Femur (tissue), 1 donor: ENCODE measurements at places on chromosomes 1 and 21.

DNA sequence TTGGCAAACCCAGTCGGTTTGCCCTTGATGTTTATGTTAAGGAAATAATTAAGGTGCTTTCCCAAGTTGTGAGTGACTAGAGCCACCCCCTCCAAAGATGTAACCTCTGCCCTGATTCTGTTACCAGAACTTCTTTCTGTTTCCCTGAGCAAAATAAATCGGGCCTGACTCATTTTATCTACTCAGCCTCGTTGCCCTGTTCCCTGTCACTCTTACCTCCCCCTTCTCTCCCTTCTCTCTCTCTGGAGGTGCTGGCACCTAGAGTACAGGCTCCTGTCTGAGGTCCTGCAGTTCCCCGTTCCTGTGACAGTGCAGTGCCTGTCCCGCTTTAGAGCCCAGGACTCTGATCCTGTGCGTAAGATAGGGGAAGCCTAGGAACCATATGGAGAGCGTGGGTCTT is 35.4 kb downstream of the CXADR start:
- DNase-seq: no peak

GRCh38 chr1:237878406-237878805 is 12.3 kb downstream of the ZP4 start:
- DNase-seq: no peak

DNA sequence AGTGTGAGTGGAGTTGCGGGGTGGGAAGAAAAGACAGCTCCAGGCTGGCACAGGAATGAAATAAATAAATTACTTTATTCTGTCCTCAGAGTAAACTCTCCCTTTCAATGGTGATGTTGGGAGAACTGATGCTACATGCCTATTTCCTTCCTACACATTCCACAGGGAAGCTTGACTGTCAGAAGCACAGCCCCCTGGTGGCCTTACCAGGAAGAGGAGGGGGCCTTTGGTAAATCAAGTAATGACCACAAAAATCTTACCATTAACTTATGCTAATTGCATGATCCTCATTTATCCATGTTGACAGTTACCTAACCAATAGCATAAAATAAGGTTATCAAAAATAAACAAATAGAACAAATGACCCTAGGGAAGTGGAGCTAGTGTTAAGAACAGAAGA is 605.0 kb upstream of the PKN2 start:
- DNase-seq: no peak

DNA sequence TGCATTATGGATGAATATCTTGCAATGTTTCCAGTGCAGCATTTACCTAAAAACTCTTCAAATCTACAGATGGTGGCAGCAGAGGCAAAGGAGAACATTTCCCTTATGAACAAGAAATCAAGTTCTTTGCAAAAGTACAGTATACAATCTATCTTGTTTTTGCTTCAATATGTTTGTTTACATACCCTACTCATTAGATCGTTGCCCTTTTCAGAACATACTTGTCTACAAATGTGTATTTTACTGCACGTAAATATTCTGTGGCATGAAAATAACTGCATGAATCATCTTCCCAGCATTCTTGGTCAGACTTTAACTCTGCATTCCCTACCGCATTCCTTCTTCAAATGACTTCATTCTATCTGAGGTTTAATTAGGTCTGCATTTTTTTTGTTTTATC is 212.7 kb downstream of the ZP4 start:
- no peak for DNase-seq

GRCh38 chr1:159406821-159407220 is 25.2 kb upstream of the OR10J4 start:
- no peak for DNase-seq

DNA sequence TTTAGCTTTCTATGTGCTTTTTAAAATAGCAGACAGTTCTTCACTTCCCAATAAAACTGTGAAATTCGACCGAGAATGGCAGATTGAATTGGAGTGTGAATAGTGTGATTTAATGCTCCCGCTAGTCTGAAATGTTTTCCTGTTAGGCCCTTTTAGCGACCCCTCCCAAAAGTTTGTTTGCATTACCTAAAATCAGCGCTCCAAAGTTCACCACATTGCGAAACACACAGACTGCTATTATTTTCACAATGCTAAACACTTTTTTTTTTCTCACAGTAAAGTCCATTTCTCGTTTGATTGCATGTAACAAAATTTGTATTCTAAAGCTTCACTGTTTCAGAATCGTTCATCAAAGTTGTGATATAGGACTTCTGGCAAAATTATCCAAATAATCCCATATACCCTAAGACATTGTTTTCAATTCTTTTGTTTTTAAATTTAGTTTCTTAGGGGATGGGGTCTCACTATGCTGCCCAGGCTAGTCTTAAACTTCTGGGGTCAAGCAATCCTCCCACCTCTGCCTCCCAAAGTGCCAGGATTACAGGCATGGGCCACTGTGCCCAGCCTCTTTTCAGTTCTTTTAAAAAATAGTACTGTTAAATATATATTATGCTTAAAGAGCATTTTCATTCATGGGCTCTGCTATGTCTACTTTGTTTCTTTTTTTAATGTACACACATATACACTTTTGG is 76.5 kb upstream of the USH2A start:
- DNase-seq: no peak

- peak; percentile 6 for DNase-seq
Measured at GRCh38 chr1:228018961-228019721, 12.3 kb downstream of the WNT3A start.

- DNase-seq: no peak
Measured at GRCh38 chr1:241396747-241397681, 40.0 kb upstream of the RGS7 start.

- no peak for DNase-seq
Measured at GRCh38 chr1:100567062-100567461, 29.1 kb downstream of the GPR88 start.

DNA sequence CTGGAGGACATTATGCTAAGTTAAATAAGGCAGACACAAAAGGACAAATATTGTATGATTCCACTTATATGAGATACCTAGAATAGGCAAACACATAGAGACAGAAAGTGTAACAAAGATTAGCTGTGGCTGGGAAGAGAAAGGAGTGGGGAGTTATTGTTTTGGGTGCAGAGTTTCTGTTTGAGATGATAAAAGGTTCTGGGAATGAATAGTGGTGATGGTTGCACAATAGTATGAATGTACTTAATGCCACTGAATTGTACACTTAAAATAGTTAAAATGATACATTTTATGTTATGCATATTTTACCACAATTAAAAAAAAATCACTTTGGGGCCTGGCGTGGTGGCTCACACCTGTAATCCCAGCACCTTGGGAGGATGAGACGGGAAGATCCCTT is 21.2 kb upstream of the ERO1B start:
- no peak for DNase-seq

DNA sequence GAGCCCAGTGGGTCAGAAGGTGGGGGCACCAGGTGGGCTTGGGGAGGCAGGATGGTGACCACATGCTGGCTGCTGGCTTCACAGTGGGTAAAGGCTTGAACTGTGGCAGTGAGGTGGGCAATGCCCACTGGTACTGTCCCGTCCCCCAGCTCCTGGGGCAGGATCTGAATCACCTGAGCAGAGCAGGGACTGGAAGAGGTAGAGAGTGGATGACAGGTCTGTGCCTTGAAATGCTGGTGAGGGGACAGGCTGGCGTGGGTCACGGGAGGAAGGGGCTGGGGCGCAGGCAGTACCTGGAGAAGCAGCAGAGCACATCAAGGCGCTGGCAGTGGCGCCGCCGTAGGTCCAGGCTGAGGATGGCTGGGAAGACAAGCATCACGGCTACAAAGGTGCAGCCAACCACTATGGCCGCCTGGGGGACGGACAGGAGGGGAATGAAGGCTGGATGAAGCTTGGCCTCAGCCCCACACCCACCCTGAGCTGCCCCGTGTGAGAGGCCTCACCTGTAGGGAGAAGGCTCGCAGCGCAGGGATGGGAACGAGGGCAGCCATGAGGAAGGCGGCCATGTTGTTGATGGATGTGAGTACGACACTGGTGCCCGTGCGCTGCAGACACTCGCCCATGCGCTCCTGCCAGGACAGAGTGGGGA is 14.9 kb downstream of the PTCH2 start:
- no peak for DNase-seq

GRCh38 chr1:177873238-177873637 is 96.6 kb downstream of the SEC16B start:
- no peak for DNase-seq

DNA sequence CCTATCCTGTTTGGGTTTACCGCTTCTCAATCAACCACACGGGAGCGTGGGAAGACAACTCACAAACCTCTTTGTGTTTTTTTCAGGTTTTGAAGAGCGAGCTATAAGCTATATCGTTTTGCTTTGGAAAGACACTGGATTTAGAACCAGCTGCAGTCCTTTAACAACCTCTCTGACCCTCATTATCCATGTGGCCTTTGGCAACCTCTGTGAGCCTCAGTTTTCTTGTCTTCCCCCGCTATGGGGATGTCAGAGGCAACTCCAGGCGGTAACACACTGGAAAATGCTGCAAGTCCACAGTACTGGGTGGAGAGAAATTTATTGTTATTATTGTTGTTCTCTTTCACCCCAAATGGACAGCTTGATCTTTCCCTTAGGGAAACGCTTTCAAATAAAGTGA is 100.0 kb downstream of the ETS2 start:
- no peak for DNase-seq

- no peak for DNase-seq
Measured at GRCh38 chr1:53685272-53686051, 53.5 kb downstream of the GLIS1 start.

GRCh38 chr1:65178235-65178634 is 30.2 kb downstream of the AK4 start:
- no peak for DNase-seq

GRCh38 chr1:117045644-117046043 is 14.5 kb upstream of the TTF2 start:
- no peak for DNase-seq

DNA sequence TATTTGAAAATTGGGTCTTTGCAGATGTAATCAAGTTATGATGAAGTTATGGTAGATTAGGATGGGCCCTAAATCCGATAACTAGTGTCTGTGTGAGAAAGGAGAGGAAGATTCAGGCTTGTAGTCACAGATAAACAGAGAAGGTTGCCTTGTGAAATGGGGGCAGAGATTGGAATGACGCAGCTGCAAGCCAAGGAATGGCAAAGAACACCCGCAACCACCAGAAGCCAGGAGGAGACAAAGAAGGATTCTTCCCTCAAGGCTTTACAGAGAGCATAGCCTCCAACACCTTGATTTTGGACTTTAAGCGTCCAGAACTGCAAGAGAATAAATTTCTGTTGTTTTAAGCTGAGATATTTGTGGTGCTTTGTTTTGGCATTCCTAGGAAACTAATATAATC is 35.4 kb upstream of the COL24A1 start:
- DNase-seq: no peak
